Fibroblast of skin of scalp (primary cell): ENCODE measurements at places on chromosomes 6 and 20.
A peak's percentile ranks its signal among the peaks of the same experiment; 100 is the strongest.

- no peak for DNase-seq
Measured at GRCh38 chr6:46144270-46144669, 14.5 kb downstream of the ENPP4 start.

GRCh38 chr6:163710532-163711470 is 296.3 kb downstream of the QKI start:
- DNase-seq = no peak

GRCh38 chr20:22716821-22717351 is 132.5 kb upstream of the FOXA2 start:
- DNase-seq = peak; percentile 40

- DNase-seq = no peak
Measured at GRCh38 chr6:52337633-52338290, 24.2 kb upstream of the PAQR8 start.

DNA sequence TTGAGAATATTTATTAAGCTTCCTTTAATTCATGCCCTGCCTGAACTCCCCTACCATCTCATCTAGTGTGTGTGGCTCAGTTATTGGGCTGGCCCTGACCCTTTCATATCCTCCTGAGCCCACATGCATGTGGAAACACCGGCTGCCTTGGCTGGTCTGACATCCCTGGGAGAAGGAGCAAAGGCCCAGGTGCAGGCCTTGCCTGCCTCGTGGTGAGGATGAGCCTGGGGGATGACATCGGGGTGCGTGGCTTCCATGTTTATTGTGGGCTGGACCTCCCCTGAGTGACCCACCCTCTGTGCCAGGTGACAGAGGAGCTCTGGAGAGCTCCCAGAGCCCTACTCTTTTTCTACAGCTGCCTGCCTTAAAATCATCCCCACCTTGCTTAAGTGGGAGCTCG is 69.1 kb downstream of the FOXA2 start:
- no peak for DNase-seq

- DNase-seq = no peak
Measured at GRCh38 chr20:57104651-57105204, 161.7 kb downstream of the BMP7 start.

GRCh38 chr6:75202676-75203131 is 3.1 kb downstream of the COL12A1 start:
- DNase-seq = peak; percentile 42

DNA sequence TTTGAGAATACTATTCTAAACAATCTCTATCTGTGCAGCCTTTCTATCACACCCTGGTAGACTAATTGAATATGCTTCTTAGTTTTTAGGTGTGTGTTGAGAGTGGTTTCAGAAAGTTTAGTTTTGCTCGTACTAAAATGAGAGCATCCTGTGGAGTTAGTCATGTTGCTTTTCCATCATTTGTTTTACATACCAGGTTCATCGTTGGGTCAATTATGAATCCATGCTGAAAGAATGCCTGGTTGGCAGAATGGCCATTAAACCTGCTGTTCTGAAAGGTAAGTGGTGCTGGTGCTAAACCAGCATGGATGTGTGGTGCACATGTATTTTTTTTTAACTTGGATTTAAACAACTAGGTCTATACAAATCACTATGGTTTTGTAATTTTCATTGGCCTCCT is 49.3 kb downstream of the CYB5R4 start:
- no peak for DNase-seq

DNA sequence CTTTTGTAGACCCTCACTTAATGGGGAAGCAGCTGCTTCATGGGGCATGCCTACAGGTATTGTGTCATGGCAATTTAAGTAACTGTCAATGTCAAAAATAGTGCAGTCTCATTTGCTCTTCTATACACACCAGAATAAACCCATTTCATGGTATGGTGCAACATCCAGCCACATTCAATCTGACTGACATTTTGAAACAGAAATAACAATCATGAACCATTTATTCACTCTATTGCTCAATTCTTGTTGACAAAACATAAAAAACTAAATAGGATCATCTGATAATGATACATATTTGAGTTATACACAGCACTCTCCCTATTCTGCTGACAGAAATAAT is 122.9 kb downstream of the MAP7 start:
- no peak for DNase-seq

DNA sequence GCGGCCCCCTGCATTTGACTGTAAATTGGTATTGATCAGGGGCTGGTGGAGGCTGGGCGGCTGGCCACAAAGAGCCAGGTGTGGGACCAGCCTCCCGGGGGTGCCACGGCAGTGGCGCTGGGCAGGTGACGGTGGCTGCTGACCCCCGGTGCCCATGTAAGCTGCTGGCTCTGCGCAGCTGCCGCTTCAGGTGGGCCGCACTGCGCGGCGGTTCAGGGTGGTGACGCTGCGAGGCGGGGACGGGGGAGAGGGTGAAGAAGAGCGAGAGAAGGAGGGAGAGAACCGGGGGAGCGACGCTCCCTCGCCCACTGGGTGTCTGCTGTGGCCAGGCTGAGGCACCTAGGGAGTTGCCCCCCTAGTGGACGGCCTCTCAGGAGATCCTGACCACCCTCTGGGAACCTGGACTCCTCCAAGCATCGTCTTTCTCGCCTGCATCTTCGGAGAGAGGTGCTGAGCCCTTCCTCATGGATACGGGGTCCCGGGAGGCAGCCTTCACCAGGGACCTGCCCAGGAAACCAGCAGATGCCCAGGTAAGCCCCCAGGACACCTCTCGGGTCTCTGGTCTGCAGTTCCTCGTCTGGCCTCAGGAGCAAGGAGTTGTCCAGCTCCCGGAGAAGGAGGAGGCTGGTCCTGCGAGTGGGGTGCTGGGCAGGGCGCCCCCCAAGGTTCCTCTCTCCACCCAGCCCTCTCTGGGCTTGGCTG is 77.5 kb upstream of the GATA5 start:
- DNase-seq = no peak

GRCh38 chr20:3296261-3297078 is 57.5 kb upstream of the SLC4A11 start:
- DNase-seq = no peak

GRCh38 chr6:70415247-70415646 is 1.9 kb downstream of the FAM135A start:
- DNase-seq = no peak

GRCh38 chr6:48476257-48476656 is 365.3 kb upstream of the PTCHD4 start:
- DNase-seq = peak; percentile 2

GRCh38 chr6:14121936-14122344 is 4.4 kb downstream of the CD83 start:
- DNase-seq = no peak

GRCh38 chr20:35718972-35719635 is 19.9 kb downstream of the ROMO1 start:
- no peak for DNase-seq

DNA sequence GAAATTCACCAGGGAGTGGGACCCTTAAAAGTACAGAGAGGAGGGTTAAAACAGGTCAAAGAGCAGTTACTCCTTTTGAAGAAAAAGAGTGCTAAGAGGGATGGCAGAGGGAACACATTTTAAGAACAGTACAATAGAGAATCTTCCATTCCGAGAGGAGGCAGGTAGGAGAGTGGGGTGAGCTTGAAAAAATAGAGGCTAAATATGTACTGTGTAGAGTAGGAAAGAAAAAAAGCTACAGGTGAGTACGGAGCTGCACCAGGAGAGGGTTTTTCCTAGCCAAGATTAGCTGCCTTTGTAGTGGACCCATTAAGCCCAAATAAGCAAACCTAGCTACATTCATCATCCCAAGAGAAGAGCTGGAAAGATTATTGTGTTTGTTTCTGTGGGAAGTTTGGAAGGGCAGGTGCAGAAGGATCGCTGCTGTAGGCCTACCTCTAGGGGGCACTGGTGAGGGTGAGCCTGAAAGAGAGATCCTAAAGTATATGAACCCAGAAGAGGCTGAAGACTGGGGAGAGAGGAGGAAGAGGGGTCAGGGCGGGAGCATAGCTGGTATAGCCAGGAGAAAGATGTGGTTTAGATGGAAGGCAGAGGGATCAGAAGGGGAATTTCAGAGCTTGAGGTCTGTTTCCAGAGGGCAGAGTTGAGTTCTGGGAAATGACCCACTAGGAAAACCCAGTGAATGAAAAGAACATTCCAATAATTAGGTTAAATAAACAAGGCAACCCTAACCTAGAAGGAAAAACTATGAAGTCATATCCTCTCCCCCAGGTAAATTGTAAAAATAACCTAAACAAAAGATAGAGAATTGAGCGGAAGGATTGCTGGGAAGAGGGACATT is 50.2 kb upstream of the HINT3 start:
- peak; percentile 21 for DNase-seq
